ENCODE measurements at places on chromosomes 1 and 21.

DNA sequence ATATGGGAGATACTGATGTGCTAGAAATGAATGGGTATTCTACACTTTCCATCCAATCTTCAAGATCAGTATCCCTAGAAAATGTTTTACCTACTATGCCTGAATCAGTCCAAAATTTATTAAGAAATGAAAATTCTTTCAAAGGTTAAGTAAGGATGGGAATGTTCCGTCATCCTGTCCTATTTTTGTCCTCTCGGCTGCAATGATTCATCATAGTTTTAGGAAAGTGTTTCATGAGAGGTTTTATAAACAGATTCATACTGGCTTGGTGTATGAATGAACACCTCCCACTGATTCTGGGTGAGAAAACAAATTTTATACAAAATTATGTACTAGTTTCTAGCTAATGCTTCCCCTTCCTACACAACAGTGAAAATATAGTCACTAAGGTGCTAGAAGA is 504.6 kb upstream of the NR5A2 start:
- peak; percentile 7 for DNase-seq

GRCh38 chr1:202305168-202305567 is 36.6 kb downstream of the UBE2T start:
- no peak for DNase-seq

DNA sequence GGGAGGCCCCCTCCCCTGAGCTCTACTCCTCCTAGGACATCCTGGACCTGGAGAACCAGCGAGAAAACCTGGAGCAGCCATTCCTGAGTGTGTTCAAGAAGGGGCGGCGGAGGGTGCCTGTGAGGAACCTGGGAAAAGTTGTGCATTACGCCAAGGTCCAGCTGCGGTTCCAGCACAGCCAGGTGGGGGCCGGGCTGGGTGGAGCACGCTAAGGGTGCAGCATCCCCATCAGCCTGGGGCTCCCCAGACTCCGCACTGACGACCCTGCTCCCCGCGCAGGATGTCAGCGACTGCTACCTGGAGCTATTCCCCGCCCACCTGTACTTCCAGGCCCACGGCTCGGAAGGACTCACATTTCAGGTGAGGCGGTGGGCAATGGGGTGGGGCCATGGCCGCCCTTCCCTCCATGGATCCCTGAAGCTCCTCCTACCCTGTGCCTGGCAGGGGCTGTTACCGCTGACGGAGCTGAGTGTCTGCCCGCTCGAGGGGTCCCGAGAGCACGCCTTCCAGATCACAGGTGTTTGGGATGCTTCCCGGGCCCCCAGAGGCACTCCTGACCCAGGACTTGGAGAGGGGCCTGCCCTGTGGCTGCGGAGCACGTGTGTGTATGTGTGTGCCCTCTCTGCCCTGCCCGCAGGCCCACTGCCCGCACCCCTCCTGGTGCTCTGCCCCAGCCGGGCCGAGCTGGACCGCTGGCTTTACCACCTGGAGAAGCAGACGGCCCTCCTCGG is 4.1 kb downstream of the PLEKHN1 start:
- DNase-seq = no peak

GRCh38 chr21:20108016-20108415 is 890.2 kb upstream of the NCAM2 start:
- DNase-seq = no peak

- DNase-seq = no peak
These were observed 231.7 kb upstream of the AJAP1 start for GRCh38 chr1:4422504-4423289.

DNA sequence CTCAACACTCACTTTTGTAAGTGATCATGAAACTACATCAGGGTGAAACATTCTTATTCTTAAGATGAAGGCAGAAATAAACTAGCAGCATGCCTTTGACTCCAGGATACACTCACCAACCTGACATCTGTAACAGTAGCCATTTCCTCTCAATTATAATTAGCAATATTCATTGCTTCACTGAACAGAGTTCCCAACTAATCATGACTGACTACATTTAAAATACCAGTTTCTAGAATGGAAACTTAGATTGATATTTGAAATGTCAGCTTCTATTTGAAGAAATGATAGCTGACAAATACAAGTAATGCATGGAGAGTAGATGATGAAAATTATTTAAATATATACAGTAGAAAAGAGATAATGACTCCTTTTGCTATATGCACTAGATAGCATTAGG is 1023.8 kb downstream of the MRPL39 start:
- no peak for DNase-seq

- no peak for DNase-seq
These were observed 88.1 kb downstream of the TM2D1 start for GRCh38 chr1:61636814-61637213.

- no peak for DNase-seq
These were observed 363.8 kb downstream of the DISC1 start for GRCh38 chr1:231990388-231990787.

GRCh38 chr1:168466092-168466713 is 77.6 kb downstream of the XCL2 start:
- peak; percentile 37 for DNase-seq

- DNase-seq = peak; percentile 54
These were observed 37.4 kb upstream of the WASF2 start for GRCh38 chr1:27527223-27527889.

DNA sequence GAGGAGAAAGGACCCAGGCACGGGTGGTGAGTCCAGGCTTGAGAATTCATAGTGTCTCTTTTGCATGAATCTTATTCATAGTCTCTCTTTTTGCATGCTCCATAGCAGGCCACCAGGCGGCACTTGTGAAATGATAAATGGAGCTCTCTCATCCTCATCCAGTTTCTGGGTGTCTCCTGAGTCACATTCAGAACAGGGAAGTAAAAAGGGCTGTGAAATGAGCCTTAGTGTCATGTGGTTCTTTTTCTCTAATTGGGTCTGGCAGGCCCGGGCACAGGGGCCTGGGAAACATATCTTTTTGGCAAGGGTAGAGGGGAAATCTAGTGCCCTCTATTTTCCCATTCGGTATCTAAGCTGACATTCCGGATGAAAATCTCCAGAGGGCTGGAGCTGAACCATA is 19.1 kb upstream of the NCF2 start:
- DNase-seq = peak; percentile 87

DNA sequence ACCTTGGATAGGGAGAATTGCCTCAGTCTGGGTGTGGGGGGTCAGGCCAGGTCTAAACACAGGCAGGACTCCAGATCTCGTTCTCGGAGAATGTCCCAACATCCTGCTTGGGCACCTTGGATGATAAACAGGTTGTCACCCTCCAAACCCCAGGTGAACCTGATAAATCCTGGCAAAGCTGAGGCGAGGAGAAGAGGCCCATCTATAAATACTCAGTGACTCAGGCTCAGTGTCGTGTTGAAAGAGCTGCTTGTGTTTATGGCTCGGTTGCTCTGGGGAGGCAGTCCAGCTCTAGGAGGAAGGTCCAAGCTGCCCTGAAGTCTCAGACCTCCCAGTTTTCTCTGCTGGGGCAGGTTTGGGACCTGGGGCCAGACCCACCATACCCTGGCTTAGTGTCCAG is 15.8 kb upstream of the TRIM63 start:
- DNase-seq = no peak

- DNase-seq = peak; percentile 43
These were observed 1.1 kb upstream of the FABP3 start for GRCh38 chr1:31373897-31374486.

DNA sequence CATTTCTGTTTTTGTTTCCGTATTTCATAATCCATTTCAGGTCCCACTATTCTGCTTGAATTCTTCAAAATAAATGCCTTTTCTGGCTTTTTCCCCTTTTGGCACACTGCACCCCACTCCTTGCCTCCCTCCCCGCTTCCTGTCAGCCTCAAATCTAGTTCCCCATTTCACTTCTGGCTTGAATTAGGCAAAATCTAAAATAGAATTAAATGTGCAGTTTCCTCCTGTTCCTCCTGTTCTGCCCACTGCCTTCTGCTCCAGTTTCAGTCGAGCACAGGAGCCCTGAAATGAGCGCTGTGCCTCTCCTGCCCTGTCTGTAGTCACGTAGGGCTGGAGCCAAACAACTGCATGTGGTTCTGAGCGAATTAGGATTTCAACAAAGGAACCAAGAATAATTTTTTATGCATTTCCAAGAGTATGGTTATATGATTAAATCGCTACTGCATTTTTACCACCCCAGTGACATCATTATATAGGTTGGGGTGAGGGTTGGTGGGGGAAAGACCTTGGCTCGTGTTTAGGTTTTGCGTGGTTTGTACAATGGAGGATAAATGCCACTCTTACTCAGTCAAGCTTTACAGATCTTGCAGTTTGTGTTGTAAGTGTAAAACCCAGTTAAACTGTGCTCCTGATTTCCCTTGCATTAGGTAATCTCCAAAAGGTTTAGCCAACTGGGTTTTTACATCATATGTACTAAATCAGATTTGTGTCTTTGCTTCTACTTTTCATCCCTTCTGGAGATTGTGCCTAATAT is 114.9 kb downstream of the VPS13D start:
- DNase-seq = peak; percentile 85

GRCh38 chr1:220290140-220290761 is 18.0 kb upstream of the RAB3GAP2 start:
- no peak for DNase-seq

GRCh38 chr1:35894183-35894582 is 11.2 kb downstream of the AGO1 start:
- peak; percentile 63 for DNase-seq

DNA sequence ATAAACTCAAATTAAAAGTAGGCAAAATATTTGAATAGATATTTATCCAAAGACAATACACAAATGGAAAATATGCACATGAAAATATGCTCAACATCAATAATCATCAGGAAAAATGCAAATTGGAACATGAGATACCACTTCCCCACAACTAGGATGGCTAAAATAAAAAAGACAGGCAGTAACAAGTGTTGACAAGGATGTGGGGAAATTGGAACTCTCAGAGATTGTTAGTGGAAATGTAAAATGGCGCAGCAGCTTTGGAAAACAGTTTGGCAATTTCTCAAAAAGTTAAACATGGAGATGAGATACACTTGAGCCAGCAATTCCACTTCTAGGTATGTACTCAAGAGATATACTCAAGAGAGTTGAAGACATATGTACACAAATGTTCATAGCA is 48.8 kb downstream of the NAV1 start:
- DNase-seq = no peak

- DNase-seq = no peak
These were observed 663 bp downstream of the ACOT7 start for GRCh38 chr1:6392809-6393399.

- DNase-seq = no peak
These were observed 13.2 kb downstream of the MAN1C1 start for GRCh38 chr1:25629836-25630235.

- peak; percentile 54 for DNase-seq
These were observed 53.0 kb upstream of the AKT3 start for GRCh38 chr1:243903041-243903440.

DNA sequence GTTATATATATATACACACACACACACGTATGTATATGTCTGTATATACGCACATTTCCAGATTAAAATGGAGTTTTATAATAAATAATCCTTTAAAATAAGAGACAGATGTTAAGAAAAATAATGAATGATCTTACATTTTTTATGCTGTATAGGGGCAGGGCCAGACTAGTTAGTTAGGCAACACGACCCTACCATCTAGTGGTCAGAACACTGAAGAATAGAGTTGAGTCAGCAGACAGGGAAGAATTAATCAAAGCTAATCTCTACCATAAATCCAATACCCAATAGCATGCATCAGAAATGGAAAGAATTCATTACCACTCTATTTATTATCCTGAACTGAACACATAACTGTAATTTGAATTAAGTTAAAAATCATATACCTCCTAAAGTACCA is 156.7 kb downstream of the BRINP3 start:
- peak; percentile 18 for DNase-seq

DNA sequence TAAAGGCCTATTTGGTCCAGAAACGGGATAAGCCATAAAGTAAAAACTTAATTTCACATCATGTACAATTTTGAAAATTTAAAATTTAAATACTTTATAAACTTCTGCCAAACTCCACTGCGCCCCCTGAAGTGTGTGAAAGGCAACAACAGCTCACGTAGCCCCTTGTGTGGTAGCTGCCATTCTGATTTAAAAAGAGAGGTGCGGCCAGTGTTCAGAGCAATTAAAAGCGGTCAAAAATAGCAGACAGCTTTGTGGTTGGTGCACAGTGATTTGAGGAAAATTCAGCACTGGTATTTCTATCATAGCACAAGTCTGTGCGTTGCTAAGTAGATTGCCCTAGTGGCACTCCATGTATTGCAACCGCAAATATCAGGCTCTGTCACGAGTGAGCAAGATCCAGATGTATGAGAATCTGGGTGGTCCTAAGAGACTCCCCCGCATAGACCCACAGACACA is 122.5 kb downstream of the ATG4C start:
- no peak for DNase-seq

DNA sequence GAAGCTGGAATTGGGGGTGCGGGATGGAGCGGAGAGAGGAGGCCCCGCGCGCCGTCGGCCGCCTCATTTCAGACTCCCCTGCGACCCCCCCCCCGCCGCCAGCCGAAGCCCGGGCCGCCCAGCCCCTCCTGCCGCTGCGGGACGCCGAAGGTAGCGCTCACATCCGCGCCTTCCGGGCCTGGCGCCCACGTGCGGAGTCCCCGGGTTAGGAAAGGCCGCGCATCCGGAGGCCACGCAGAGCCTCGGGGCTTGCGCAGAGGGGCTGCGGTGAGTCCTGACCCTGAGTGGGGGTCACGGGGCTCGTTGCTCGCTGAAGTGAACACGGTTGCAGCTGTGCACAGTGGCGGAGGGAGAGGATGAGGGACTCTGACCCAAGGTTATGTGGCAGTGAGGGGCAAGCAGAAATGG is 552 bp upstream of the ZNF496 start:
- peak; percentile 27 for DNase-seq

DNA sequence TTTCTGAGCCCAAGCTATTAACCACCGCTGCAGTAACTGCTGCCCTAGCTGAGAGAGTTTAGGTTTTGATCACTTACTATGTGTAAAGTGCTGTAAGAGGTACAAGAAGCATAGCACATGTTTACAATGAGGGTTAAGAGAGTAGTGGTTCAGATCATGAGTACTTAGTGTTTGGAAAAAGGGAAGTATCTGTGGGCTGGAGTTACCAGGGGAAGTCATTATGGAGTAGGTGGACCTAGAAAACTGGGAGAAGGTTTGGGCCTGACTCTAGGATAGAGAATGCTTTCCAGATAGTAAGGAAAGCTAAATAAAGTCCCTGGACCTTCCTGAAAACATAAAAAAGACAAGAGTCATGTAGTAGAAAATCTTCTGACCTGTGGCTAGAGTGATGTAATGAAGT is 149.6 kb upstream of the PLXNA2 start:
- no peak for DNase-seq

DNA sequence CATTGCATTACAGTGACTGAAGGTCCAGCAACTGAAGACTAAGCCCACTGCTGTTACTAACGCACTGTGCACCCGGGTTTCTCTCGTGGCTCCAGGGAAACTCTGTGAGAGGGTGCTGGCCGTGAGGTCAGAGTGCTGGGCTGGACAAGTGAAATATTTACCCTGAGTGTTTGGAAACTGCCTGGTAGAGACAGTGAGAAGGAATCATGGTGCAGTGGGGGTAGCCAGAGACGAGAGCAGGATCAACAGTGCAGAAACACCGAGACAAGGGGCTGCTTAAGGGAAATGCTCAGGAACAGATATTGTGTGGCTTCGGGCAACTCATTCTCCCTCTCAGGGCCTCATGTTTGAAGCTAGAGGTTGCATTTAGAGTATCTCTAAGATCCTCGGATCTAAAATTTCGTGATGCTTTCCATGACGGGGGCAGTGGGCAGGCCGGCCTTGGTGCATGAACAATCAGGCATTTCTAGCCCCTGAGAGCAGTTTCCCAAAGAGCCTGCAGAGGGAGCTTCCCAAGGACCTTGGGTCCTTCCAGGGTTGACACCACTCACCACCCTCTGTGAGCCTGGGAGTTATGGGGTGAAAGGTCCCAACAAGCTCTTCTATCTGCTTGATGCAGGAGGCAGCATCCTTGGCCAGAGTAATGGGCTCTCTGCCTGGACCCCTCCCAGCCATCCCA is 9.7 kb downstream of the CD2 start:
- DNase-seq = no peak

Measured in Ammon's horn (tissue), 1 donor.